NCI-H524 (cell line): ENCODE measurements at places on chromosomes 7 and 10.

GRCh38 chr10:97292862-97293198 is 393 bp upstream of the ARHGAP19 start:
- no peak for DNase-seq

DNA sequence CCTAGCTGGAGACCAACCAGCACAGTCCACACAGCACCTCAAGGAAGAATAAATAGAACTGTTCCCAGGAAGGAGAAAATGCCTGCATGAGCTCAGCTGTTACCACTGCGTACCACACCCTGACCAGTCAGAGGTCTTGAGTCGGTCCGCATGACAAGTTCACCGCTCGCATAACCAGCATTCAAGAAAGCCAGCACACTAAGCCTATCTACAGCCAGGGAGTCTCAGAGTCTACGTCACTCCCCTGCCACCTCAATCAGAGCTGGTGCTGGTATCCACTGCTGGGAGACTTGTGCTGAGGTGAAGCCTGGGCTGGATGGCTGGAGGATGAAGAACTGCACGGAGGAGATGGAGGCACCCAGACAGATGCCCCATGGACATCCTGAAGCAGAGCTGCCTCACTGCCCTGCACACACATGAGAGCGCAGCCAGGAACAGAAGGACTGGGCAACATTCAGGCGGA is 19.6 kb downstream of the AKR1C1 start:
- DNase-seq: no peak

DNA sequence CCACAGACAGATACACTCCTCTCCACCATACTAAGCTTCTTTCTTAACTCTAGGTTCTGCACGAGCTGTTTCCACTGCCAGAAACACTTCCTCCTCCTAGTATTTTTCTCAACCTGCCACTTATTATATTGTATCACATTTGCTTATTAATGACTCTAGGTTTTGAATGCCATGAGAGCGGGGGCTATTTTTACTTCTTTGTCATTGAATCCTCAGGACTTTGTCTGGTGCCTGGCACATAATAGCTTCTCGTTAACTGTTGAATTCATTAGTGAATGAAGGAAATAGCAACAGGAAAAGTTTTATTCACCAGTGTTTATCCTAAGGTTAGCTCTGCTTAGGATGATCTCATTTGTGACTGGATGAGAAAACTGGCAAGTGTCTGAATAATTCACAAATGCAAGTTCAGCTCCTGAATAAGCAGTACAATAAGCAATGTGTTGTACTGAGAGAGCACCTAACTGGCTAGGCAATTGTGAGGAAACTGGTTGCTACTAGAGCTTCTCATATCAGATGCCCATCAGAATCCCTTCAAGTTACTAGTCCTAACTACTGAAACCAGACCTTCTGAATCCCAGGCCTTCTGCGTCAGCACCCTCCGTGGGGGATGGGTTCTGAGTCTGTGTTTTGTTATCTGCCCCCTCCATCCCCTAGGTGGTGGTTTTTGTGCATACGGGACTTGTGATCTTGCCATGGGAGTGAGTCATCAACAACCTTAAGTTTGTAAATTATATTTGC is 92.7 kb downstream of the LSMEM1 start:
- no peak for DNase-seq

DNA sequence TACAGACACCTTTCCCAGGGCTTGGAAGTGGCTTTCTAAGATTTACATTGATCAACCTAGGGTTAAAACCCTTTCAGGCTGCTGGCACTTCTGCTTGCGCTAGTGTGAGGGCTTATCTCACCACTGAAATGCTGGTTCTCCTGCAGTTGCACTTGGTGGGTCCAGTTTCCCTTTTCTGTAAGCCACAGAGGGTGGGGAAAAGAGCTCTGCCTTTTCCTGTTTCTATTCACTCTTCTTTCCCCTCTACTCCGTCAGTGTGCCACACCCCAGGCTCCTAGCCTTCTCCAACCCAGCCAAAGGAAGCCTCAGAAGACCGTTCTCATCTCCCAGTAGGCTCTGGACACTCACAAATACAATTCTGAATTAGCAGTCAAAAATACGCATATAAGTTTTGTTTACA is 19.0 kb upstream of the CAPZA2 start:
- no peak for DNase-seq

DNA sequence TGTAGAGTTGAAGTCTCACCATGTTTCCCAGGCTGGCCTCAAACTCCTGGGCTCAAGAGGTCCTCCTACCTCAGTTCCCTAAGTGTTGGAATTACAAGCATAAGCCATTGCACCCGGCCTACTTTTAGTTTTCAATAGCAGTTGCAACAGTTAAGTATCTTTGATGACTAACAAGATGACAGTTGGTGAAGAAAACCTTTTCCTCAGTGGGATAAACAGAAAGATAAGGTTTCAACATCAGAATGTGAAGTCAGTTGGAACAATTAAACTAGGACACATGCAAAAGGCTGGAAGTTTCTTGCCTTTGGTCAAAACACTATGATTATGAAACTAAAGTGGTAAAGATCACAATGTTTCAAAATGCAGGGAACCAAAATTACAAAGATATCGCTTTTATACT is 169.2 kb downstream of the ZNF438 start:
- DNase-seq: no peak

DNA sequence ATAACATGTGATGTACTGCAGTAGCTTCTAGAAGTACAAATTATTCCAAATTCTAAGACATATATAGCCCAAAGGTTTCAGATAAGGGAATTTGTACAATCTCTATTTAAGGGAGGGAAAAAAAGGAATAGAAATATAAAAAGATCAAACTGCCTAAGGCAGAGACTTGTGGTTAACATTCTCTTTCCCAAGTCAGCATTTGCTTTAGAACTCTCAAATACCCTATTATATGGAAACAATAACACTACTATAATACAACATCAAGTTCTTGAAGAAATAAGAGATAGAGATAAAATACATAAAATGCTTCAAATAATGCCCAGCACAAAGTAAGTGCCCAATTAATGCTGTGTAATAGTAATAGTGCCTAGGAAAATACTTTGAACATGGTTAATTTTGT is 123.1 kb downstream of the CRPPA start:
- DNase-seq: no peak

DNA sequence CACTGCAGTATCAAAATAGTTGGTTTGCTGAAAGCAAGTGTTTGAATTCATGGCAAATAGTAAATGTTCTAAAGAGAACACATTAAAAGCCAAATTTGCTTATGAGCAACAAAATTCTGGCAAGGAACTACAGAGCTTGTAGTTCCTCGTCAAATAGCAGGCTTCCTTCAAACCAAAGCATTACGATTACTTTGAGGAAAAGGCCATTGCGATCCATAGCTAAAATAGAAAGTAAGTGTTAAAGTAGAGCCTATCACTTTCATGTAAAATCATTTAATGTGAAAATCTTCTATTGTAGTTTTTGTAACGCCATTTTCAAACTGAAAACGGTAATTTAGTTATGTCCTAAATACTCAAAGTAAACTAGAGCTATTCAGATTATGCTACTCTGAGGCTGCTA is 20.1 kb downstream of the CACNA2D1 start:
- no peak for DNase-seq

- no peak for DNase-seq
Observed at GRCh38 chr7:134200970-134201369, 73.8 kb downstream of the LRGUK start.

GRCh38 chr10:67433276-67433675 is 262.7 kb downstream of the CTNNA3 start:
- no peak for DNase-seq

DNA sequence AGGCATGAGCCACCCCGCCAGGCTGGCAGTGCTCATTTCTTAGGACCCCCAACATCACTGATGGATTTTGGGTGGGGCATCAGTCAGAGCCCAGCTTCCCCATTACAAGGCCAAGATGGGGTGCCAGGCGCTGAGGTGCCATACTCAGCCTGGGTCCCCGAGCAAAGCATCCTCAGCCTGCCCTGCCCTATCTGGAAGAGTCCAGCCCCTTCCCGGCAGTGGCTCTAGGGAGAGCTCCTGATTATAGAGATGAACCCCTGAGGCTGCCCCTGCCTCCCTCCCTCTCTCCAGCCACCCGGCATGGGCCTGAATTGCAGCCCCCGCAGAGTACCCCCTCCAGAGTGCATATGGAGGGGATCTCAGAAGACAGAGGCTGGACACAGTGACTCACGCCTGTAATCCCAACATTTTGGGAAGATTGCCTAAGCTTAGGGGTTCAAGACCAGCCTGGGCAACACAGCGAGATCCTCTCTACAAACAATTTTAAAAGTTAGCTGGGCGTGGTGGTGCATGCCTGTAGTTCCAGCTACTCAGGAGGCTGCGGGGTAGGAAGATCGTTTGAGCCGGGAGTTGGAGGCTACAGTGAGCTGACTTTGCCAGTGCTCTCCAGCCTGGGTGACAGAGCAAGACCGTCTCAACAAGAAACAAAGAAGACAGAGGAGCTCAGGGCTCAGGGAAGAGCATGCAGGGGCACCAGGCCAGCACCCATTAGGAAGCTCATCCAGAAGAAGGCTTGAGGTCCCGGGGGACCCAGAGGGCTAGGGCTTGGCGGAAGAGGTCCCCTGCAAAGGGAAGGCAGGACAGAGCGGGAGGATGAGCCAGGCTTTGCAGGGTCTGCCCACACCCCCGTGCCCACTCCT is 13.3 kb downstream of the LAT2 start:
- DNase-seq: no peak

- DNase-seq: no peak
Observed at GRCh38 chr7:85070967-85071628, 115.8 kb downstream of the SEMA3D start.

GRCh38 chr7:67696124-67696523 is 699.5 kb downstream of the TYW1 start:
- DNase-seq: no peak

GRCh38 chr7:150848111-150848510 is 4.2 kb upstream of the AOC1 start:
- DNase-seq: no peak

- DNase-seq: no peak
Observed at GRCh38 chr7:28738412-28738811, 219.7 kb downstream of the TRIL start.

GRCh38 chr7:7553386-7553785 is 13.3 kb upstream of the MIOS start:
- DNase-seq: no peak

- no peak for DNase-seq
Observed at GRCh38 chr10:103855424-103855823, at the start of gene SH3PXD2A. Gene SH3PXD2A, minus strand, starts transcription at chr10:103855576. Its CDS starts 310 bp downstream, at chr10:103855266.

GRCh38 chr7:75971961-75972763 is 22.2 kb downstream of the TMEM120A start:
- peak; percentile 21 for DNase-seq
